Common myeloid progenitor, CD34-positive (primary cell): ENCODE measurements at places on chromosomes 6 and 20.

DNA sequence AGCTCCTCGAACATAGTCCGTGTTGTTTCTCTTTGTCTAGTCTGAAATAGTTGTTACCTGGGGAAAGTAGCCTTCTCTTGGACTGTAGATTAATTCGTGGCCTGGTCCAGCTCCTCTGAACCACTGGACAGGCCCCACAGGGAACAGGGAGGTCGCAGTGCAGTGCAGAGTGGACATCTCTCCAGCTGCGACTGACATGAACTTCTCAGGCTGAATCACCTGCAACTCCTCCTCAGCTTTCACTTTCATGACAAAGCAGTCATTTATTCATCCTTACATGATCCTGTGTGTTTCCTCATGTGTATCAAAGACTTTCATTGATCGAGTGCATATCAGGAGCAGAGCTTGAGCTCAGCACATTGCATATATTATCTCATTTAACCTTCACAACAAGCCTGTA lies 19.1 kb upstream of the SIRPG start:
- DNase-seq: no peak

GRCh38 chr6:99521633-99522151 lies 6.5 kb upstream of the USP45 start:
- DNase-seq: no peak

DNA sequence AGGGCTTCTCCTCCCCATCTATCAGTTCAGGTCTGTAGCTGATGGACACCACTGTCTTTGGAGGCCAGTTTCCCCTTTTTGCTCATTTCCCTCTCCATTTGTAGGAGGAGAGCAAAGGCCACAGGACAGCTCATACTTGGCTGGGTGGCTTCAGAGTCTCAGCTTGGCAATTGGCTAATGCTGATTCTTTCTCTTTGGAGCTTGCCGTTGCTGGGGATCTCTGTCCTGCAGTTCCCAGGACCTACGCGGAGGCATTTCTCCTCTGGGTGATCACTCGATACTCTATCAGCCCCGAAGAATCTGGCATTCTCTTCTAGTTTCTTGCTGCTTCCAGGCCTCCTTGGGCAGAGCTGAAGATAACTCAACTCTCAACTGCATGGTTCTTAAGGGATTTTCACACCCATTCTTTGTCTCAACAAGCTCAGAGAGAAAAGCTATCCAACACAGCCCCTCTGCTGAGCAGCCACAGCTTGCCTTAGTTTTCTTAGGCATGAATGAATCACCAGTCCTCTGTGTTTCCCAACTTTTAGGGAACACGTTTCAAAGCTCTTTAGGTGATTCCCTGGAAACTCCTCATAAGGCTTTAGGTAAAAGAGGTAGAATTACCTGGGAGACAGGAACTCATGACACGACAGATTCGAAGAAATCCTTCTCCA lies 19.2 kb upstream of the SSR1 start:
- no peak for DNase-seq

DNA sequence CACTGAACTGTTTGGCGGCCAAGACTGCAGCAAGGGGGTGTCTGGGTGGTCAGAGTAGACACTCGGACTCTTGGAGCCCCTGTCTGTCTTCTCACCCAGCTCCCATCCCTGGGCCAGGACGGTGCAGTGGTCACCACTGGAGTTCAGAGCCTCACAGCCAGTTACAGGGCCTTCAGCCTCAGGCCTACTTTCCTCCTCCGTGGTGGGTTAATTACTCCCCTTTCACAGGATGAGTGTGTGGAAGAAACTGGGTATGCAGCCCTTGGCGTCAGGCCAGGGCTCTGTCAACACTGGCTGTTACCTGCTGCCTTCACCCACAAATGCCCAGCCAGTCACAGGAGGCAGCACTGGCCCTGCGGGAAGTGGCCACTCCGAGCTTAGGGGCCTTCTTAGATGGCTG lies 1.8 kb upstream of the YTHDF1 start:
- DNase-seq: no peak

GRCh38 chr20:57762531-57763234 lies 52.9 kb upstream of the PMEPA1 start:
- no peak for DNase-seq

DNA sequence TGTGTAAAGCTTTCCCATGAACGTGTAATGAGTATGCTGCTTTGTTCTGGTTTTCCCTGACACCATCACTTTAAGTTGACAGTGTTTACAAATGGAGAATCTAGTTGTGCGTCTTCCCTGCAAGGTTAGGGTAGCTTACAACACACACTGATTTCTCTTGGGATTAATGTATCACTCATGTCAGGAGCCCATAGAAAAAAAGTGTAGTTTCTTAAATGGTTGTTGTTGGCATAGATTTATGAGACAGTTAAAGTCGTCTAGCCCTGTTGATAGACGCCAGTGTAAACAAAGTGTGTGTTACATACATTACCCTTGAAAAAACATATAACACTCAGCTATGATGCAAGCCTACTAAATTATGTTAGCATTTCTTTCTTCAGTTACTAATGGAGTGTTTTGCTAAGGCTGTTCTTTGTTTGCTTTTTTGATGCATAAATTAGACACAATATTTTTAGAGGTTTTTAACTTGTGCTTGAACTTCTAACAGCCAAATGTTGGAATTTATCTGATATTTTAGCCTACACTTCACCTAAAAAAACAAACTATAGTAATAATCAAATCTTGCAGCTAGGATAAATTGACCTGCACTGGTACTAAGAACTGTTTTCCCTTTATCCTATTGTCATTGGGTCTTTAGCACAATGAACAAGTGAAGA lies 88.6 kb downstream of the RNF217 start:
- no peak for DNase-seq

GRCh38 chr20:58459058-58459750 lies 56.0 kb downstream of the APCDD1L start:
- DNase-seq: no peak

- DNase-seq: no peak
These were observed 249.7 kb downstream of the TTLL2 start for GRCh38 chr6:167574431-167575151.

GRCh38 chr6:157269261-157269794 lies 54.0 kb downstream of the TMEM242 start:
- no peak for DNase-seq

GRCh38 chr6:8888468-8888867 lies 453.1 kb upstream of the SLC35B3 start:
- DNase-seq: peak; percentile 21

DNA sequence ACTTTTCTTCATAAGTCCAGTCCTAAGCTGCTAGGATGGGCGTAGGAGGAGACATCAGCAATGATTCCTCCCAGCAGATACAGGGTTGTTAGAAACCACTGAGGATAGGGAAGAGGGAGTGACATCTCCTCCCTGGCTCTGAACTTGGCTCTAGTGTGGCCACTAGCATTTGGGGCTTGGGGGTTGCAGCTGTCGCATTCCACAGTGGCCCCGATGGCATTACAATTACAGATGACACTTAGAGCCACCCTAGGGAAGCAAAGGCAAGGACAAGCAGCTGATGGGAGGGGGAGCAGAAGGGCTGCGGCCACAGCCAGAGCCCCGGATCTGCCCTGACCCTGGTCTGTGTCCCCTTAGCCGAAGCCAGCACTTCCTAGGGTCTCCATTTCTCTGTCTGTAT lies 9.5 kb upstream of the CDKN1A start:
- DNase-seq: no peak

GRCh38 chr20:50318710-50319109 lies 128.1 kb downstream of the CEBPB start:
- DNase-seq: no peak

DNA sequence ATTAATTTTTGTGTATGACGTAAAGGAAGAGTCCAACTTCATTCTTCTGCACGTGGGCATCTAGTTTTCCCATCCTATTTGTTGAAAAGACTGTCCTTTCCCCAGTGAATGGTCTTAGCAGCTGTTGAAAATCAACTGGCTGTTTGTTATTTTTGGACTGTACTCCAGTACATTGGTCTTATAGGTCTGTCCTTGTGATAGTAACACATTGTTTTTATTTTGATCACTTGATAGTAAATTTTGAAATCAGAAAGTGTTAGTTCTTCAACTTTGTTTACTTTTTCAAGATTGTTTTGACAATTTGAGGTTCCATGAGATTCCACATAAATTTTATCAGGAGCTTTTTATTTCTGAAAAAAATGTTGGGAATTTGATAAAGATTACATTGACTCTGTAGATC lies 280.2 kb upstream of the FOXQ1 start:
- no peak for DNase-seq

GRCh38 chr6:85482206-85482904 lies 32.5 kb downstream of the NT5E start:
- DNase-seq: no peak

GRCh38 chr20:1671891-1672669 lies 14.5 kb upstream of the SIRPG start:
- DNase-seq: no peak

- DNase-seq: no peak
These were observed 111.0 kb downstream of the TFAP2A start for GRCh38 chr6:10303608-10304506.

- DNase-seq: no peak
These were observed 273.4 kb downstream of the TSHZ2 start for GRCh38 chr20:53245574-53245973.

DNA sequence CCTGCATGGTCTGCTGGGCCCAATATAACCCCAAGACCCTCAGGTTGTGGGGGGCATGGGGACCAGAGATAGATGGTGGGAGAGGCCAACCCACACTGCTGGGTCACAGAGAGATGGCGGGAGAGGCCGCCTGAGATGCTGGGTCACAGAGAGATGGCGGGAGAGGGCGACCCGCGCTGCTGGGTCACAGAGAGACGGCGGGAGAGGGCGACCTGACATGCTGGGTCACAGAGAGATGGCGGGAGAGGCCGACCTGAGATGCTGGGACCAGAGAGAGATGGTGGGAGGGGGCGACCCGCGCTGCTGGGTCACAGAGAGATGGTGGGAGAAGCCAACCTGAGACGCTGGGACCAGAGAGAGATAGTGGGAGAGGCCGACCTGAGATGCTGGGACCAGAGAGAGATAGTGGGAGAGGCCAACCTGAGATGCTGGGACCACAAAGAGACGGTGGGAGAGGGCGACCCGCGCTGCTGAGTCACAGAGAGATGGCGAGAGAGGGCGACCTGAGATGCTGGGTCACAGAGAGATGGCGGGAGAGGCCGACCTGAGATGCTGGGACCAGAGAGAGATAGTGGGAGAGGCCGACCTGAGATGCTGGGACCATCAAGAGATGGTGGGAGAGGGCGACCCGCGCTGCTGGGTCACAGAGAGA lies 133.2 kb downstream of the DLL1 start:
- no peak for DNase-seq

DNA sequence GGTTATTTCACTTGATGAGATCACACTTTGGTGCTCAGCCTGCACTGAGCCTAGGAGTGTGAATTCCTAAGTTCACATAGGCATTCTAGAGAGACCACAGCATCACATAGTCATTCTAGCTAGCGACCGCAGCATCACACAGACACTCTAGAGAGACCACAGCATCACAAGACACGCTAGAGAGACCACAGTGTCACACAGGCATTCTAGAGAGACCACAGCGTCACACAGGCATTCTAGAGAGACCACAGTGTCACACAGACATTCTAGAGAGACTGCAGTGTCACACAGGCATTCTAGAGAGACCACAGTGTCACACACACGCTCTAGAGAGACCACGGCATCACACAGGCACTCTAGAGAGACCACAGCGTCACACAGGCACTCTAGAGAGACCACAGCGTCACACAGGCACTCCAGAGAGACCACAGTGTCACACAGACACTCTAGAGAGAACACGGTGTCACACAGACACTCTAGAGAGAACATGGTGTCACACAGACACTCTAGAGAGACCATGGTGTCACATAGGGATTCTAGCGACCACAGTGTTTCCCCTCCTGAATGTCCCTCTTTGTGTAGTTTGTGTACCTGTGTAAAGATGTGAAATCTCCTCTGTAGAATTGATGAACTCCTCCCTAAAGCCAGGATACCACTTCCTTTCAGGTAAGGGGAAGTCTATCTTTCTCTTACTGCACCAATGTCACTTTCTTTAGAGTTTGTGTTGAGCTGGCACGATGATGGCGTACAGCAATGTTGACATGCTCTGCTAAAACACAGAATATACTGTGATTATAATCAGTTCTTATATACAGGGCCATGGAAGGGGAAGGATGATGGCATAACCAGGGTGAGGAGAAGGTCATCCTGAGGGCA lies 169.4 kb downstream of the ZDHHC14 start:
- peak; percentile 52 for DNase-seq

GRCh38 chr6:157242791-157243190 lies 80.5 kb downstream of the TMEM242 start:
- no peak for DNase-seq

DNA sequence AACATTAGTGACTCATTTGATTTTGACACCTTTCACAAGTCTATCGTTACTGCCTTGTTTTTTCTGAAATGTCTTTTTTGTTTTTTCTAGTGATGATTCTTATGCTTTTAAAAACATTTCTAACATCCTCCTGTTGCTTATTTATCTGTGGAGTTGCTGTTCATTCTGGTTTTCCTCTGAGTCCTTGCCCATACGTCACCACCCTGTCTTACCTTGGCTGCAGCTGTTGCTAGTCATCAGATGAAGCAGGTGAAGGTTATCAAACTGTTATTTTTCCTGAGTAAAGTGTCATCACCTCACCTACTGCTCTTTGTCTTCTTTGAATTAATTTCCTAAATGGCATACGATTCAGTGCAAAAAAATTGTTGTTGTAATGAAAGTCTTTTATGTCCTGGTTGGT lies 376.6 kb downstream of the GRIK2 start:
- DNase-seq: no peak

DNA sequence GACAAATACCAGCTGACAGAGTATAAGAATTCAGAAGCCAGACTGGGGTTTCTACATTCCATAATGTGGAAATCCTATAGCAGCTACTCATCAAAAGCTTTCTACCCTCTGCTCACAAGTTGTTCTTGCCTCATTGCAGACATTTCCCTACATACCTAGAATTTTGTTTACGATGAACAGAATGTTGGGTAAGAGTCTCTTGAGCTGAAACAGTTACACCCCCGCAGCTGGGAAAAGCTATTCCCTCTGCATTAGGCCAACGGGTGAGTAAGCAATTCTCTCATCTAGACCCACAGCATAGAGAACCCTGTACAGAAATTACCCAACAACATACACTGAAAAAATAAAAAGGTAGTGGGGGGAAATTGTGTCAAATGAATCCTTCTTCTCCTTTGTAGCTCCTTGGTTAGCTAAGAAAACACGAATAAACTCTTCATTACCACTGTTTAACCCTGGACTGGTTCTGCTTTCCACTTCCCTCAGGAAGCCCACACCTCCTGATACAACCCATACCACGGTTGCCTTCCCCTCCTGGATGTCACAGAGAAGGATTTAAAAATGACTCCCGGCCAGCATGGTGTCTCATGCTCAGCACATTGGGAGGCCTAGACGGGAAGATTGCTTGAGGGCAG lies 215.0 kb upstream of the SHLD1 start:
- peak; percentile 54 for DNase-seq
